Activated CD4-positive, alpha-beta memory T cell treated with anti-CD3 and anti-CD28 coated beads, Interleukin-2, amount 10 ng/mL, durations not matched to agents 7 days and 5 days (primary cell): ENCODE measurements at places on chromosomes 12 and 14. TPM values are rescaled to one million over a fixed set of nuclear protein-coding genes. Genes with fewer than 3 reads are reported as not detected.
A peak's percentile ranks its signal among the peaks of the same experiment; 100 is the strongest.

DNA sequence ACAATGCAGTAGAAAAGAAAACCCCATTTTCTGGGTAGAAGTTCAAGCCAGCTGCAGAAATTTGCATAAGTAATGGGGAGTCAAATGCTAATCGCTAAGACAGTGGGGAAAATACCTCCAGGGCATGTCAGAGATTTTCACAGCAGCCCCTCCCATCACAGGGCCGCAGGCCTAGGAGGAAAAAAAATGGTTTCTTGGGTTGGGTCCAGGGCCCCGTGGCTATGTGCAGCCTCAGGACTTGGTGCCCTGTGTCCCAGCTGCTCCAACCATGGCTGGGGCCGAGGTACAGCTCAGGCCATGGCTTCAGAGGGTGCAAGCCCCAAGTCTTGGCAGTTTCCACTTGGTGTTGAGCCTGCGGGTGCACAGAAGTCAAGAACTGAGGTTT is 14.6 kb downstream of the OR10P1 start:
- no peak for DNase-seq
- H3K27me3 ChIP-seq, result no peaks in the 10 kb centered on the region
- H3K4me1 ChIP-seq, result peaks cover 9% of the 10 kb centered on the region

GRCh38 chr14:101150039-101150610 is 246.6 kb upstream of the RTL1 start:
- H3K27ac ChIP-seq, result no peak overlapping the region
- peaks cover 3% of the 10 kb centered on the region for H3K27me3 ChIP-seq
- no peak for DNase-seq
- no peak overlapping the region for H3K4me3 ChIP-seq

GRCh38 chr12:66403746-66404145 is 101.5 kb downstream of the HELB start:
- no peak for DNase-seq
- no peak overlapping the region for H3K4me3 ChIP-seq
- no peaks in the 10 kb centered on the region for H3K36me3 ChIP-seq
- H3K27me3 ChIP-seq, result peaks cover 3% of the 10 kb centered on the region

DNA sequence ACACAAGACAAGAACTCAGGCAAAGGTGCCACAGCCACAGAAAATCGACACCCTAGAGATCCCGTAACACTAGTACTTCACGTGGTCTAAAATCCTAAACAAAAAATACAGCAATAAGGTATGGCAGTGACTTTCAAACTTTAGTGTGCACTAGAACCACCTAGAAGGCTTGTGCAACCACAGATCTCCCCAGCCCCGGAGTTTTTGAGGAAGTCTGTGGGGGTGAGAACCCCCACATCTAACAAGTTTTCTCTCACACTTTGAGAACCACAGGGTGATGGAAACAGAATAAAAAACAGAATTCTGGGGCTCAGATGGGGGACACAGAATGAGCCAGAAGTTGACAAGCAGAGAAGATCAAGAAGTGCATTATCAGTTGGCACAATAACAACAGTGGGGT is 254.0 kb downstream of the ANO6 start:
- no peaks in the 10 kb centered on the region for H3K36me3 ChIP-seq
- no peaks in the 10 kb centered on the region for H3K27me3 ChIP-seq
- no peak overlapping the region for H3K27ac ChIP-seq
- no peaks in the 10 kb centered on the region for H3K4me1 ChIP-seq

- no peaks in the 10 kb centered on the region for H3K4me1 ChIP-seq
- no peaks in the 10 kb centered on the region for H3K27me3 ChIP-seq
- DNase-seq, result no peak
- no peak overlapping the region for H3K27ac ChIP-seq
- no peak overlapping the region for H3K4me3 ChIP-seq
Measured at GRCh38 chr12:69932676-69933552, 107.9 kb downstream of the MYRFL start.

DNA sequence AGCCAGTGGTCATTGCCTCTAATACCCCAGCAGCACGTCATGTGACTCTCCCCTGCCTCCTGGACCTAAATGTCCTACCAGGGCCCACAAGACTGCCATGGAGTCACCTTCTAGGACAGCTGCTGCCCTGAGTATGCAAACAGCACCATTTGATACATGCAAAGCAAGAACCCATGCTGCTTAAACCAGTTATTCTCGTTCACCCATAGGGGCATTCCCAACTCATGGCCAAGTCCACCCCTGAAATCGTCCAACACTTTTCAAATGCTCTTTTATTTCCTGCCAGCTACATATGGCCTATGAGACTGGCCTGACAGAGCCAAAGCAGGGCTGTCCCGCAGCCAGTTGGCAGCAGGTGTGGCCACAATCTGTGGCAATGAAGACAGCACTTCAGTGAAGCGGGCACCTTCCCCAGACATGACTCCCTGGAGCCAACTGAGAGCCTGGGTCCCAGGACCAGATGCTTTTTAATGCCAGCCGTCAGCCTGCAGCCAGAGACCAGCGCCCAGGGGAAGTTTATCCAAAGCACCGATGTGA is 99.9 kb downstream of the BCAT1 start:
- no peak overlapping the region for H3K27ac ChIP-seq
- H3K27me3 ChIP-seq, result peaks cover 12% of the 10 kb centered on the region
- peaks cover 2% of the 10 kb centered on the region for H3K36me3 ChIP-seq
- peaks cover 5% of the 10 kb centered on the region for H3K4me1 ChIP-seq
- H3K4me3 ChIP-seq, result no peak overlapping the region
- no peak for DNase-seq

DNA sequence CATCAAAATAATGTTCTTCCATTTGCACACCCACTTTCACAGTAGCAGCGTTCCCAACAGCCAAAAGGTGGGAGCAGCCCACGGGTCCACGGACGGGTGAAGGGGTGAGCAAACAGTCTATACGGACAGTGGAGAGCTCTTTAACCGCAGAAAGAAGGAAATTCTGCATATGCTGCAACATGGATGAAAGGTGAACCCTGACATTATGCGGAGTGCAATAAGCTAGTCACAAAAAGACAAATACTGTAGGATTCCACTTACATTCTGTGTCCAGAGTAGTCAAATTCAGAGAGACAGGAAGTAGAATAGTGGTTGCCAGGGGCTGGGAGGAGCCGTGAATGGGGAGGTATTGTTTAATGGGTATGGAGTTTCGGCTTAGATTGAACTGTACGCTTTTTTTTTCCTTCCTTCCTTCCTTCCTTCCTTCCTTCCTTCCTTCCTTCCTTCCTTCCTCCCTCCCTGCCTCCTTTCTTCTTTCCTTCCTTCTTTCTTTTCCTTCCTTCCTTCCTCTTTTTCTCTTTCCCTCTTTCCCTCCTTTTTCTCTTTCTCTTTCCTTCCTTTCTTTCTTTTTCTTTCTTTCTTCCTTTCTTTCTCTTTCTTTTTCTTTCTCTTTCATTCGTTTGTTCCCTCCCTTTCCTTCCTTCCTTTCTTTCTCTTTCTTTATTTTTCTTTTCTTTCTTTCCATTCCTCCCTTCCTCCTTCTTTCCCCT is 15.8 kb upstream of the ANKRD9 start:
- H3K4me3 ChIP-seq, result peak overlapping the region; percentile 82
- H3K27ac ChIP-seq, result peak overlapping the region; percentile 81
- H3K4me1 ChIP-seq, result peaks cover 46% of the 10 kb centered on the region
- no peaks in the 10 kb centered on the region for H3K36me3 ChIP-seq
- no peaks in the 10 kb centered on the region for H3K27me3 ChIP-seq

DNA sequence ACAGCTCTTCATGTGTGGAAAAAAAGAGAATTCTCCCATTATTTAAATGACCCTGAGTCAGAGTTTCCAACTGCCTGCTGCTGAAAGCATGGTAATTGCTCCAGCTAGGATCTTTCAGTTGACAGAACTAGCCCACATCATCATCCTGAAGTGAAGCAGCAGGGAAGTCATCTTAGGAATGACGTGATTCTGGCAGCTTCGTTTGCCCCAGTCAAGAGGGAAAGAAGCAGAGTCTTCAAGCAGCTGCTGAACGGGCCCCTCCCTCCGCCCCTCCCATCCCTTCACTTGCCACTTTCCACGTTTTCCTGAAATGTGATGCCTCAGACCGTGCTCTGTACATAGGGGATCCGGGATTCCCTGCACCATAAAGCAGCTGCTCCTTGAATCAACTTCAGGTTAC is 455.0 kb upstream of the TMEM132C start:
- no peaks in the 10 kb centered on the region for H3K36me3 ChIP-seq
- H3K4me1 ChIP-seq, result no peaks in the 10 kb centered on the region
- no peak for DNase-seq
- no peak overlapping the region for H3K27ac ChIP-seq
- H3K27me3 ChIP-seq, result no peaks in the 10 kb centered on the region

GRCh38 chr14:77763316-77763715 is 2.4 kb upstream of the SNW1 start:
- no peak for DNase-seq
- H3K4me3 ChIP-seq, result no peak overlapping the region
- no peak overlapping the region for H3K27ac ChIP-seq
- H3K27me3 ChIP-seq, result no peaks in the 10 kb centered on the region

PLCZ1 gene
- total RNA-seq, result not detected
